ENCODE measurements at places on chromosomes 4 and X.

DNA sequence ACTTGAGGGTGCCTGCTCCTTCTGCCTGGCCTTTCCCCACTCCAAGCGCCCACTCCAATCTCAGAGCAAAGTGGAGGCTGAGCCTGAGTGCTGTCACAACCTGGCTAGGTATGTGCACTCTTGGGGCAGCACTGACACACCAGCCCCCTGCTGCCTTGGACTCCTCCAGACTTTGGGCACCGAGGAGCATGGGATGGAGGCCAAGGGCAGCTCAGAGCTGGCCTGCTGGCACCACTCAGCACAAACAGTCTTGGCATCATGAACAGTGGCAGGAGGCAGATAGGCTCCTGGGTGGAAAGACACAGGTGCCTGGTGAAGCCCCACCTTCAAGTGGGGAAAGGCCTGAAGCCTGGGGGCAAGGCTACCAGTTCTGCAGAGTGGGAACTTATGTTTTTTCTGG is 91.8 kb downstream of the KCNIP4 start:
- no peaks in the 10 kb centered on the region for H3K36me3 ChIP-seq
- H3K4me1 ChIP-seq, result no peaks in the 10 kb centered on the region
- H3K4me3 ChIP-seq, result no peak overlapping the region
- ATAC-seq, result no peak
- H3K27me3 ChIP-seq, result peaks cover 2% of the 10 kb centered on the region
- no peak overlapping the region for H3K27ac ChIP-seq

- H3K27ac ChIP-seq, result no peak overlapping the region
- no peak for ATAC-seq
- H3K36me3 ChIP-seq, result no peaks in the 10 kb centered on the region
Measured at GRCh38 chr4:16598597-16599206, 299.7 kb downstream of the LDB2 start.

- H3K27me3 ChIP-seq, result peaks cover 3% of the 10 kb centered on the region
- no peaks in the 10 kb centered on the region for H3K36me3 ChIP-seq
- H3K4me3 ChIP-seq, result no peak overlapping the region
- no peaks in the 10 kb centered on the region for H3K4me1 ChIP-seq
- no peak overlapping the region for H3K27ac ChIP-seq
Measured at GRCh38 chr4:142832022-142832421, 14.1 kb downstream of the INPP4B start.

GRCh38 chr4:8515316-8516060 is 64.7 kb upstream of the GPR78 start:
- ATAC-seq, result no peak
- H3K4me3 ChIP-seq, result no peak overlapping the region
- no peak overlapping the region for H3K27ac ChIP-seq
- no peaks in the 10 kb centered on the region for H3K4me1 ChIP-seq
- no peaks in the 10 kb centered on the region for H3K27me3 ChIP-seq

DNA sequence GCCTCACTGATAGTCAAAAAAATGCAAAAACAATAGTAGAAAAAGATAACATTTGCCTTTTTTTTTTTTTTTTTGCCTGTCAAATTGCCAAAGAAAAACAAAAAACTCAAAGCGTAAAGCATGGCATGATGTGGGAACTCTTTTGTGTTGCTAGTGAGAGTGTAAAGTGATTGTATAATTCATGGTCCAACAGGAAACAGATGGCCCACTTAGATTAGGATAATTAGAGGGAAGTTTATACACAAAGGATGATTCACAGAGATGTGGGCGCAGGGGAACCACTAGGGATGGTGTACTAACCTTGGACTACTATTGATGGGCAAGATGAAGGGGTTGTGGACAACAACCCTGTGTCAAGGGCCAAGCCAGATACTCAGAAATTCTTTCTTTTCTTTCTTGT is 16.4 kb downstream of the MCUB start:
- peaks cover 21% of the 10 kb centered on the region for H3K36me3 ChIP-seq
- peaks cover 42% of the 10 kb centered on the region for H3K4me1 ChIP-seq
- ATAC-seq, result peak; percentile 57
- no peak overlapping the region for H3K4me3 ChIP-seq
- H3K27me3 ChIP-seq, result no peaks in the 10 kb centered on the region
- peak overlapping the region; percentile 36 for H3K27ac ChIP-seq

GRCh38 chrX:148517176-148517575 is 16.8 kb downstream of the AFF2 start:
- H3K27me3 ChIP-seq, result no peaks in the 10 kb centered on the region
- ATAC-seq, result no peak

GRCh38 chr4:81356621-81357020 is 115.1 kb downstream of the RASGEF1B start:
- no peak overlapping the region for H3K27ac ChIP-seq
- no peak overlapping the region for H3K4me3 ChIP-seq
- peaks cover 21% of the 10 kb centered on the region for H3K27me3 ChIP-seq
- ATAC-seq, result no peak
- H3K4me1 ChIP-seq, result no peaks in the 10 kb centered on the region
- H3K36me3 ChIP-seq, result no peaks in the 10 kb centered on the region

- H3K27me3 ChIP-seq, result no peaks in the 10 kb centered on the region
- H3K36me3 ChIP-seq, result no peaks in the 10 kb centered on the region
- no peaks in the 10 kb centered on the region for H3K4me1 ChIP-seq
- no peak for ATAC-seq
Measured at GRCh38 chr4:156959298-156959702, 12.3 kb downstream of the PDGFC start.

- H3K36me3 ChIP-seq, result no peaks in the 10 kb centered on the region
- ATAC-seq, result no peak
- peak overlapping the region; percentile 65 for H3K4me3 ChIP-seq
- no peaks in the 10 kb centered on the region for H3K27me3 ChIP-seq
- peak overlapping the region; percentile 79 for H3K27ac ChIP-seq
Measured at GRCh38 chrX:150546711-150547153, 21.7 kb upstream of the MTM1 start.

GRCh38 chrX:22742174-22742573 is 257.6 kb upstream of the DDX53 start:
- no peak overlapping the region for H3K27ac ChIP-seq
- no peaks in the 10 kb centered on the region for H3K27me3 ChIP-seq
- no peaks in the 10 kb centered on the region for H3K4me1 ChIP-seq
- no peak overlapping the region for H3K4me3 ChIP-seq
- no peaks in the 10 kb centered on the region for H3K36me3 ChIP-seq

DNA sequence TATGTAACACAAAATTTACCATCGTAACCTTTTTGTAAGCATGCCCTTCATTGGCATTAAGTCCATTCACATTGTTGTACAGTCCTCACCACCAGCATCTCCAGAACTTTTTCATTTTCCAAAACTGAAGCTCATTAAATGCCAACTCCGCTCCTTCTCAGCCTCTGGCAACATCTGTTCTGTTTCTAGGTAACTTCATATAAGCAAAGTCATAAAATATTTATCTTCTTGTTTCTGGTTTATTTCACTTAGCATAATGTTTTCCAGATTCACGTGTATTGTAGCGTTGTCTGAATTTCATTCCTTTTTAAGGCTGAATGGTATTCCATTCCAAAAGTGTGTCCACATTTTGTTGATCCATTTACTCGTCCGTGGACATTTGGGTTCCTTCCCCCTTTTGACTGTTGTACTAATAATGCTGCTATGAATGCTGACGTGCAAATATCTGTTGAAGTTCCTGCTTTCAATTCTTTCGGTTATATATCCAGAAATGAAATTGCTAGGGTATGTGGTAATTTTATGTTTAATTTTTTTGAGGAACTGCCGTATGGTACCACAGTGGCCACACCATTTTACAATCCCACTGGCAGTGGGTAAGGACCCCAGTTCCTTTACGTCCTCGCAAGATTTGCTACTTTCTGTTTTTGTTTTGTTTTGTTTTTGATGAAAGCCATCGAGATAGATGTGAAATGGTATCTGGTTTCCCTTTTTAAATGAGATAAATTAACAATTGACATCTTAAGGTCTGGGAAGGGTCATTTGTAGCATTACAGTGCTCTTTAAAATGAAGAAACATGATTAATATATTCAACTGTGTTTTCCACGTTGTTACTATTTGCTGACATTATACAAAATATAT is 63.4 kb downstream of the PTTG2 start:
- no peak overlapping the region for H3K27ac ChIP-seq
- no peak overlapping the region for H3K4me3 ChIP-seq
- ATAC-seq, result no peak
- H3K36me3 ChIP-seq, result peaks cover 50% of the 10 kb centered on the region
- no peaks in the 10 kb centered on the region for H3K27me3 ChIP-seq

- H3K27ac ChIP-seq, result no peak overlapping the region
- H3K4me3 ChIP-seq, result no peak overlapping the region
- H3K4me1 ChIP-seq, result no peaks in the 10 kb centered on the region
- H3K36me3 ChIP-seq, result no peaks in the 10 kb centered on the region
- no peak for ATAC-seq
Measured at GRCh38 chr4:121439669-121440068, 58.9 kb upstream of the QRFPR start.

- no peak for ATAC-seq
- no peaks in the 10 kb centered on the region for H3K27me3 ChIP-seq
- no peaks in the 10 kb centered on the region for H3K4me1 ChIP-seq
- H3K27ac ChIP-seq, result no peak overlapping the region
- H3K4me3 ChIP-seq, result no peak overlapping the region
Measured at GRCh38 chr4:167939863-167940616, 152.3 kb upstream of the ANXA10 start.

DNA sequence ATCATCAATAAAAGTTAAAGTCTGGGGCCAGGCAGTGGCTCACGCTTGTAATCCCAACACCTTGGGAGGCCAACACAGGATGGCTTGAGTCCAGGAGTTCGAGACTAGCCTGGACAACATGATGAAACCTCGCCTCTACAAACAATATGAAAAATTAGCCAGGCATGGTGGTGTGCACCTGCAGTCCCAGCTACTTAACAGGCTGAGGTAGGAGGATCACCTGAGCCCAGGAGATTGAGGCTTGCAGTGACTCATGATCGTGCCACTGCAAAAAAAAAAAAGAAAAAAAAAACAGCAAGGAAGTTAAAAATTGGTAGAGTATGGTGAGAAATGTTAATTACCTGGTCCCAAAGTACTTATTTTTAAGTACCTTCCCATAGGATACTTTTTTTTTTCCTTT is 27.5 kb downstream of the FBXW7 start:
- ATAC-seq, result no peak
- H3K27ac ChIP-seq, result no peak overlapping the region
- no peaks in the 10 kb centered on the region for H3K27me3 ChIP-seq
- H3K36me3 ChIP-seq, result peaks cover 17% of the 10 kb centered on the region
- H3K4me3 ChIP-seq, result no peak overlapping the region
- peaks cover 14% of the 10 kb centered on the region for H3K4me1 ChIP-seq

DNA sequence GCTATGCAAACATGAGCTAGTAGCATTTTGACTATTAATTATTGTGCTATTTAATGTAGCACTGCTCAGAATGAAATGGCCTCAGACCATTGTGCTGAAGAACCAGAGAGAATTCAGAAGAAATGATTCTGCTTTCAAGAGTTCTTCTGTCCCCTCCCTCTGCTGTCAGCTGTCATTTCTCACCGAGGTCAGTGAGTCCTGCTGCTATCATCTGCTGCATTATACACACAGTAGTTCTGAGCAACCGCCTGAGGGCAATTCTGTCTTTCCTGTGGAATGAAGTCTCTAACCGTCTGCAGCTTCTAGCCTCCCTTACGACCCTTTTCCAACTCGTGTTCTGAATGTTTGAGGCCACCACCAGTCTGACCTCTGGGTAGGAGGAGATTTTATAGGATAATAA is 249.4 kb downstream of the HNRNPD start:
- no peak for ATAC-seq
- no peaks in the 10 kb centered on the region for H3K4me1 ChIP-seq
- peaks cover 8% of the 10 kb centered on the region for H3K27me3 ChIP-seq
- no peaks in the 10 kb centered on the region for H3K36me3 ChIP-seq

GRCh38 chr4:1393866-1394265 is 12.4 kb downstream of the NKX1-1 start:
- no peaks in the 10 kb centered on the region for H3K27me3 ChIP-seq
- peaks cover 7% of the 10 kb centered on the region for H3K36me3 ChIP-seq
- H3K4me3 ChIP-seq, result no peak overlapping the region
- no peak for ATAC-seq

- peaks cover 97% of the 10 kb centered on the region for H3K36me3 ChIP-seq
- H3K4me3 ChIP-seq, result no peak overlapping the region
- ATAC-seq, result no peak
- H3K4me1 ChIP-seq, result no peaks in the 10 kb centered on the region
- H3K27me3 ChIP-seq, result no peaks in the 10 kb centered on the region
Measured at GRCh38 chr4:88729146-88729760, 31.6 kb upstream of the NAP1L5 start.

DNA sequence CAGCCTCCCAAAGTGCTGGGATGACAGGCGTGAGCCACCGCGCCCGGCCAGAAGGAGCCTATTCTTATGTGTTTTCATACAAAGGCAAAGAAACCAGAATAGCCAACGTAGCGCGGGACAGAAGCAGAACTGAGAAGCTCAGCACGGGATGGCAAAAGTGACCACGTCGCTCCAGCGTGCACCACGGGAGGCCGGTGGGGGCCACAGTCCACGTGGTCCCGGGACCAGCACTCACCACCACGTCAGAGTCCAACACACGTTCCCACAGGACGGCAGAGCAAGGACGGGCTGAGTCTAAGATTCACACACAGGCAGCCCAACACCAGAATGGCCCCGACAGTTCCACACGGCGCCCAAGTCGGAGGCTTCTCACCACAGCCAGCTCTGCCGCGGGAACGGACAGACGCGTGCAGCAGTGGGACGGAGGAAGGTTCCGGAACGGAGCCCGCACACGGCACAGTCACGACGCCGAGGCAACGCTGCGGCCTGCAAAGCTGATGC is 18.8 kb upstream of the GTPBP6 start:
- no peaks in the 10 kb centered on the region for H3K27me3 ChIP-seq
- ATAC-seq, result no peak
- H3K27ac ChIP-seq, result no peak overlapping the region
- H3K4me3 ChIP-seq, result no peak overlapping the region
- H3K36me3 ChIP-seq, result peaks cover 7% of the 10 kb centered on the region

DNA sequence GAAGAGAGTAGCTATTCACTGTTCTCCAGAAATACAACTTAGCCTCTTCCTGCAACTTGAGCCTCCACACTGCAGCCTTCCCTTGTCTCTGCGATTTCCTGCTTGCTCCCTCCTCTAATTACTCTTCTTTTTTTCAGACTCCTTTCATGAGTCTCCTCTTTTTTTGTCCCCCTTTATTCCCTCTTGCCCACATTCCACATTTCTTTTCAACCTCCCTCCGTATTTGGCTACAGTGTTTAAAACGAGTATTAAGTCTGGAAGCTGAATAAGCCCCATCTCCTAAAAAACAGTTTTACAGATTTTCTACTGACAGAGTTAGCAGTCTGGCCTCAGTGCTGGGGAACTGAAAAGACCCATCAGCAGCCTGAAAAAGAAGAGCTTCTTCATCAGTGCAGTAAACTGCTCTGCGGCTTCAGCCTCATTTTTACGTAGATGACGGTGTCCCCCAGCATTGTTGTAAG is 141.5 kb downstream of the TENM3 start:
- no peaks in the 10 kb centered on the region for H3K36me3 ChIP-seq
- no peaks in the 10 kb centered on the region for H3K4me1 ChIP-seq
- H3K27ac ChIP-seq, result no peak overlapping the region
- H3K27me3 ChIP-seq, result no peaks in the 10 kb centered on the region
- no peak for ATAC-seq
- H3K4me3 ChIP-seq, result no peak overlapping the region

DNA sequence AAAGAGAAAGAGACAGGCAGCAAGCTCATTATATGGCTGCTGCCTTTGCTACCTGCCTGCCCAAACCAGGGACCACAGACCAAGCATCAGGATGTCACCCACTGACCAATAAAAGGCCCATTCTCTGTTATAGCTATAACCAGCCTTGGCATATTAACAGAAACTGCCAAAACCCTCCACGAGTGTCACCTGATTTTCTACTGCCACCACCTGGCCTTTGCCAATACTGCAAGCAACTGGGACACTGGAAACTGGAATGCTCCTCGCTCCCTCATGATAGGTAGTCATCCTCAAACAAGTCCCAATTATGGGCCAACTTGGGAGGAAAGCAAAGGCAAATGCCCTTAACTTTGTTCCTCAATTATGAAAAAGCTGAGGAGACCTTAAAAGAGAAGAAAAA is 76.0 kb downstream of the SPIN4 start:
- no peak overlapping the region for H3K4me3 ChIP-seq
- ATAC-seq, result no peak
- H3K4me1 ChIP-seq, result no peaks in the 10 kb centered on the region
- H3K27me3 ChIP-seq, result no peaks in the 10 kb centered on the region
- no peaks in the 10 kb centered on the region for H3K36me3 ChIP-seq

Measured in activated T-helper 17 cell treated with anti-CD3 and anti-CD28 coated beads, Interleukin-2, amount 50 U/mL, for 72 hours (primary cell).